ENCODE measurements at places on chromosomes 16 and 17.
A peak's percentile ranks its signal among the peaks of the same experiment; 100 is the strongest.

DNA sequence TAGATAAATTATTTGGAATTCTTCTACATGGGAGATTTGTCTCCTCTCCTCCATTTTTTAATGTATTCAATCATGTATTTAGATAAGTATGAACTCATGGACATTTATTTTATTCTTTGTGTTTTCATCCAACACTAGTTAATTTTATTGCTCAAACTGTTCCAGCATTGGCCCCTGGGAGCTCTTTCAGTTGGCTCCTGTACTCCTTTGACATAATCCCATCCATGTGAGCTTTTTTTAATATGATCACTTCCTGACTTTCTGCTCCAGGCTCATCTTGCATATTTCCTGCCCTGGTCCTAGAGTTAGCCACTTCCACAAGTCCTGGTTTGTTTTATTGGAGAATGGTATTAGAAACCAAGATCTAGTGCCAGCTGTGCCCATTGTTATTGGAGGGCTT lies 419.0 kb upstream of the CDH11 start:
- no peak for DNase-seq

DNA sequence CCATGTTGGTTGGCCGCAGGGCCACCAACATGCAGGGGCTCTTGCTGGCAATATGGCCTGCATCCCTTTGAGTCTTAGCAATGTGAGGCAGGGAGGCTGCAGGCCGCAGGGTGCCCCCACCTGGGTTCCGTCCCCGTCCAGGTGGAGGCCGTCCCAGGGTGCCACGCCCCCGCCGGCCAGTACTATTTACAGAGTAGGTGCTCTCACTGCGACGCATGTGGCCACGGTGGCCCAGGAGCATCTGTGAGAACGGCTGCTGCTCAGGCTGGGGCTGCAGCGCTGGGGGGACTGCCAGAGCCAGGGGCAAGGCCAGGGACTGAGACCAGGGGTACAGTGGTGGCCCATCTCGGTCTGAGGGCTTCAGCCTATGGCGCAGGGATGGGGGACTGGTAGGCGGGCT lies 3.6 kb downstream of the MATCAP1 start:
- DNase-seq = no peak

- no peak for DNase-seq
Measured at GRCh38 chr17:35708951-35709350, 22.5 kb upstream of the RASL10B start.

GRCh38 chr16:19524356-19524615 lies 544 bp downstream of the CCP110 start:
- no peak for DNase-seq

DNA sequence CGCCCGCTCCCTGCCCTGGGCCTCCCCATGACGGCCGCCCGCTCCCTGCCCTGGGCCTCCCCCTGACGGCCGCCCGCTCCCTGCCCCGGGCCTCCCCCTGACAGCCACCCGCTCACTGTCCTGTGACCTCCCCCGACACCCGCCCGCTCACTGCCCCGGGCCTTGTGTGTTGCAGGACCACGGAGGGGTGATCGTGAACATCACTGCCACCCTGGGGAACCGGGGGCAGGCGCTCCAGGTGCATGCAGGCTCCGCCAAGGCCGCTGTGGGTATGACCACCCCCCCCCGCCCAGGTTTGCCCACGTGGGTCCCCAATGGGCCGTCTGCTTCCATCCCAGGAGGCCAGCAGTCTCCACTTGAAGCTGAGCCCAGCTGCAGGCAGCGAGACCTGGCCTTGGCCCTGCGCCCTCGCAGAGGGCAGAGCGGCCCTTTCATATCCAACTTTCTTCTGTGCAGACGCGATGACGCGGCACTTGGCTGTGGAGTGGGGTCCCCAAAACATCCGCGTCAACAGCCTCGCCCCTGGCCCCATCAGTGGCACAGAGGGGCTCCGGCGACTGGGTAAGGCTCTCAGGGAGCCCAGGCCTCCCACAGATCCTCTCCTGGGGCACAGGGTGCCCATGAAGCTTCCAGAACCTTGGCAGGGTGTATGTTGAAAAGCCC lies 9.0 kb downstream of the DECR2 start:
- no peak for DNase-seq

DNA sequence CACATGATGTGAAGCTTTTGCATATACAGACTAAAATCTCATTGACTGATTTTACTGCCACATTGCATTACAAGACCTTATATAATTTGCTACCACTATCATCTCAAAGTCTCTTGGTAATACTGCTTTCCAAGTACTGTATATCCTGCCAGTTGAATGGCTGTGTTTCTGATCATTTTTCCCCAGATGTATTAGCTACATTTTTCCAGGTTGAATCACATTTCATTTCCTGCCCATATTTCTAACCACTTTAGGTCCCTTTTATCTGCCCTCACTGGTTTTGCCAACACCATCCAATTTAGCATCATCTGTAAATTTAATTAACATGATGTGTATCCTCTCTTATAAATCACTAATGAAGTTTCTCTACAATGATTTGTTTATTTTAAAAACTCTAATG lies 365.7 kb upstream of the PMFBP1 start:
- no peak for DNase-seq

GRCh38 chr17:81550830-81551457 lies 1.2 kb downstream of the FAAP100 start:
- DNase-seq = no peak

- no peak for DNase-seq
Measured at GRCh38 chr16:21646721-21647561, 5.5 kb downstream of the IGSF6 start.

- no peak for DNase-seq
Measured at GRCh38 chr17:2438823-2439222, 38.0 kb upstream of the MNT start.

DNA sequence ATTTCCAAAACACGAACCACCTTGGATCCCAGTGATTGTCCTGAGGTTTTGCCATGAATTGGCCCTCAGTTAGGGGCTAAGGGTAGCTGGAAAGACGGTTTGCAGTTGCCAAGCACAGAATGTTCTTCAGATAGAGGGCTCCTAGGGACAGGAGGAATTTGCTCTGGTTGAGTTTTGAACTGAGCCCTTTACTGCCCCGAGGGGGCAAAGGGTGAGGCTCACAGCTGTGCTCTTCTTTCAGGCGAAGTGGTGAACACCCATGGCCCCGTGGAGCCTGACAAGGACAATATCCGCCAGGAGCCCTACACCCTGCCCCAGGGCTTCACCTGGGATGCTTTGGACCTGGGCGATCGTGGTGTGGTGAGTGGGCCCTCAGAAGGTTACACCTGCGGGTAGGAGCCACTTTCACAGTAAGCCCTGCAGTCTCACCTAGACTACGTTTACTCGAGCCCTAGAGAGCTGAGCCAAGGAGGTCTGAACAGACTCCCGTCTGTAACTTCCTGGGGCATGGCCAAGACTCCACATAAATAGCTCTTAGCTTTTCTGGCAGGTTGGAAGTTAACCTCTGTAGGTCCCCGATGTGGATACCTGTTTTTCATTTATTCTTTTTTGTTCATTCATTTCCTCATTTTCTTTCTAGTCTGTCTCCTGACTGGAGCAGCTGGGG lies 32.5 kb downstream of the NMT1 start:
- DNase-seq = no peak

GRCh38 chr17:17694169-17695081 lies 13.2 kb downstream of the RAI1 start:
- peak; percentile 32 for DNase-seq

DNA sequence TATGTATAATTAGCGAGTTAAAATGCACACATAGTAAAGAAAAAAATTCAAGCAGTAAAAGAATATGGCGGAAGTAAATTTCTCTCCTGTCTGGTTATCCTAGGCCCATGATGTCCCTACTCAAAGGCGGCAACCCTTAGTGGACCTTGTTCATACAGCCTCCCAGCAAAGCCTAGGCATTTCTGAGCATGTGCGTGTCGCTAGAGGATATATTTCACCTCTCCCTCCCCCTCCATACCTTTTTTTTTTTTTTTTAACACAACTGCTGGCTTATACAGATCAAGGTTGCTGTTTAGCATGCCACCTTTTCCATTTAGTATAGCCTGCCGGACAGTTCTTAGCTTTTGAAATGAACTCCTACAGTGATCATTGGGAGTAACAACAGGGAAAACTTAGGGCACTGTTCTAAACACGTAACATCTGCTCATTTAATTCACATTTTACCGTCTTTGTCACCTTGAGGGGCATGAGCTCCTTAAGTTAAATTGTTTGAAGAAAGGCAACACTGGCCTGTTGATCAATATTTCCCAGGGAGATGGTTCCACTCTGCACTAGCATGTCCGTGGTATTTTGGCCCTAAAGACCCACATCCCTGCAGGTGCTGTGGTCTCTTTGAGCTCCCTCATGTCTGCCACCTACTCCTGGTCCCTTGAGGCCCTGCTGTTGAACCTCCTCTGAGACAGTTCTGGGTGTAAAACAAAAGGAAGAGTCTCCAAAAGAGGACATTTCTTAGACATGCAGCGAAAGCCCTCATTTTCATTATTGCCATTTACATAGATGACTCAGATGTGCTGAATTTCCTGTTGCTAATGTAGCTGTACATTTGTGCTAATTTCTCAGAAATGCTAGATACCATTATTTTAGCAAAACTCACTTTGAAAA lies 4.1 kb upstream of the TNFRSF13B start:
- DNase-seq = no peak

DNA sequence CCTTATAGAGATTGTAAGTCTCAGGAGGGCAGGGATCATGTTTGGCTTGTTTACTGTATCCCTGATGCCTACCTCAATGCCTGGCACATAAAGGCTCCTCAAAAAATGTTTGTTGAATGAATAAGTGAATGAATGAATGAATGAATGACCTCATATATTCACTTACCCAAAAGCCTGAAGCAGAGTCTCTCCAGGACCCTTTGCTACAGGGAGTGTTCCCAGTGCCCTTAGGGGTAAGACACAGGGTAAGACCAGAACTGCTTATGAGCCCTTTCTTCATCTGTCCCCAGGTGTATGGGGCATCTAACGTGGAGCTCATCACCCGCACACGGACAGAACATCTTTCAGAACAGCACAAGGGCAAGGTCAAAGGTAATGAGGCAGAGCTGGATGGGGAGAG lies 12.3 kb downstream of the CORO6 start:
- no peak for DNase-seq

DNA sequence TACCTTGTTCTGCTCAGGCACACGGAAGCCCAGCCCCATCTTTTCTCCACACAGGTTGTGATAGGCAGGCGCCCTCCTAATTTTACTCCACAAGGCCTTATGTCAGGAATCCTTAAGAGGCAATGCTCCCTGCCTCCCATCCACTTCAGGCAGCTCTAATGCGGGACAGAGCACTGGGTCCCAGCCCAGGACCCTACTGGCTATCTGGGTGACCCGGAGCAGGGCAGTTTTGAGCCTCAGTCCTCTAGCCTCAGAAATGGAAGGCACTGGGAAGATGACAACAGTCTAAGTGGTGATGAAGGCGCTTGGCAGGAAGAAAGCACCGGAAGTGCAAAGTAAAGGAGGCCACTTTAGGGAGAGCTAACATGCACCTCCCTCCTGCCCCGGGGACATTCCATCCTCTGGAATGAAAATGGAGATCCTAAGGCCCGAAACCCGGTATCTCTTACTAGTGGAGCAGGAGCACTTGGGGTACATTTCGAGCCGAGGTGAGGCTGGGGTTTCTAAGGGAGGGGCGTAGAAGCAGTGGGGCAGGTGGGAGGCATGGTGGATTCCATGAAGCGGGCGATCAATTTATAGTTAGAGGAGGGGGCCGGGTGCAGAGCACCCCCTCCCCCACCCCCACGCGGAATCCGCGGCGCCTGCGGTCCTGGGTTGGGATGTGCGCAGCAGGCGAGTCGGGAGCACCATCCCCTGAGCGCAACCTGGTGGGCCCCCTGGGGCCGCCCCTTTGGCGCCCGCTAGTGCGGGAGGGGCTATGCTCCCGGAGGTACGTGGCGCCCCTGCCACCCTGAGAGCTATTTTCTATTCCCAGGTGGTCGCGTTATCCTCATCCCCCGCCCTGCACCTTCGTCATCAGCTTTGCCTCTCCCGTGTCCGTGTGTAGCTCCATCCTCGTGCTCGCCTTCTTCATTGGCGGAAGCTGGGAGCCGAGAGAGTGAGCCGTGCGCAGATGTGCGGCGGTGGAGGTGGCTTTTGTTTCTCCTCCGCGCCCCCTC lies 4.9 kb downstream of the MT1F start:
- DNase-seq = peak; percentile 24

DNA sequence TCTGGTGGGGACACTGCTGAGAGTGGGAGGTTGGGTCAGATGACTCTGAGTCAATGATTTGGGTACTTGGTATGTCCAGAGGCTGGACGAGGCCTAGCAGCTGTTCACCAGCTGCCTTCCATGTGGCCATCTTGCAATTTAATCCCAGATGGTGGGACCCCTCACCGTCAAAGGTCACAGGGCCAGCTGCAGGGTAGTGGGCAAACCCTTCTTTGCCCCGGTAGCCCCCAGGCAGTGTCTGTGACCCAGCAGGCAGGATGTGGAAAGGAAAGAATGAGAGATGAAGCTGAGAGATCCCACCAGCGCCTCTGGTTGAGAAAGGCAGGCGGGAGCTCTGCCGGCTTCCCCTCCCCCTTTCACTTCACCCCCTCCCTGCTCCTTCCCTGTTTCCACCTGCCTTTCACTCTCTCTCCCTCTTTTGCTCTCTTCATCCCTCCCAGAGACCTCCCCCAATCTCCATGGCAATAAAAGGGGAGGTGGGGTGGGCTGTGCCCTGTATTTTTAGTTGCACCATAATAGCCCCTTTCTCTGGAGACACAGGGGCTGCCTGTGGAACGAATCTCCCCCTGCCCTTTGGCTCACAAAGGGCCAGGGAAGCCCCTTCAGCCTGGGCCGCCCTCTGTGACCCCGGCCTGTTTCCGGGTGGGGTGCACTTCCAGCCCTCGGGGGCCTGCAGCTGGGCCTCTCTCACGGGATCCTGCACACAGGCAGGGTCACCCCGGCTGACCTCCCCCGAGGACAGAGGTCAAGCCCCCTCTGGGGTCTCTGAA lies 20.2 kb downstream of the CDK5RAP3 start:
- peak; percentile 87 for DNase-seq

DNA sequence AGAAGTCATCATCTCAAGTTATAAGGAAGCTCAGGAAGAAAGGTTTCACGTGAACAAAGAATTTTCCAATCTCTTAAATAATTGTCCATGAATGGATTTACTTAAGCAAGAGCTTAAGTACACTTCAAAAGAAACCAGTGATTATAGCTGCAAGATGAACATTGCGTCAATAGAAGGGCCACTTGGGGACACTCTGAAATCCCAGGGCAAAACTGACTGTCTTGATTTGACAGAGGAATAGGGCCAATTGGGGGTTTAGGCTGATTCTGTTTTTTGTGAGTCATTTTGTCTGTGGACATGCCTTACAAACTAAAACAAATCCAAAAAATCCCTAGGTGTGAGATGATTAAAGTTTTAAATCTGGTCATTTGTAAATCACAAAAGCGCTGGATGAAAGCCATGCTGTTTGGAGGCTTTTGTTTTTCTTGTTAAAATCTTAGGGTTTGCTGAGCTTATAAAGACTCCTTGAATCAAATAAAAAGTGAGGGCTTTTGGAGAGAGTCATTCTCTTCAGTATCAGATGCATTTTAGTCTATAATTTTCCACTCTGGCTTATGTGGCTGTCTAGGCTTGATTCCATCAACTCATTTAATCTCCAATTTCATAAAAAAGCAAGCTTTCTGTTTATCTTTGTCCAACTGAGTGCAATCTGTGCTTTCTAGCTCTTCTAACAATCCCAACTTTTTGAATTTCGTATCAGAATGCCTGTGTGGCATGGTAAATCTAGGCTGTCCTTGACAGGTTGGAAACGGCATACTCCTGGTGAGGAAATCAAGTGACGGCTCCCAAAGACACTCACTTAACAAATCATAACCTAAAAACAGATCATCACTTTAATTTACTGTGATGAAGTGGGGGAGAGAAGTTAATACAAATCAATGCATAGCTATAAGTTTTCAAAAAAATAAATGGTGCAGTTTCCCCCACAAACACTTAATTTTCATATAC lies 98.2 kb upstream of the SOX9 start:
- peak; percentile 67 for DNase-seq

Data from NCI-H2227 treated with DMSO at 0.1 percent for 48 hours (cell line).